ENCODE measurements at places on chromosomes 4 and X.
A peak's percentile ranks its signal among the peaks of the same experiment; 100 is the strongest.

- DNase-seq, result no peak
Observed at GRCh38 chr4:1978741-1979476, 29.9 kb downstream of the NELFA start.

DNA sequence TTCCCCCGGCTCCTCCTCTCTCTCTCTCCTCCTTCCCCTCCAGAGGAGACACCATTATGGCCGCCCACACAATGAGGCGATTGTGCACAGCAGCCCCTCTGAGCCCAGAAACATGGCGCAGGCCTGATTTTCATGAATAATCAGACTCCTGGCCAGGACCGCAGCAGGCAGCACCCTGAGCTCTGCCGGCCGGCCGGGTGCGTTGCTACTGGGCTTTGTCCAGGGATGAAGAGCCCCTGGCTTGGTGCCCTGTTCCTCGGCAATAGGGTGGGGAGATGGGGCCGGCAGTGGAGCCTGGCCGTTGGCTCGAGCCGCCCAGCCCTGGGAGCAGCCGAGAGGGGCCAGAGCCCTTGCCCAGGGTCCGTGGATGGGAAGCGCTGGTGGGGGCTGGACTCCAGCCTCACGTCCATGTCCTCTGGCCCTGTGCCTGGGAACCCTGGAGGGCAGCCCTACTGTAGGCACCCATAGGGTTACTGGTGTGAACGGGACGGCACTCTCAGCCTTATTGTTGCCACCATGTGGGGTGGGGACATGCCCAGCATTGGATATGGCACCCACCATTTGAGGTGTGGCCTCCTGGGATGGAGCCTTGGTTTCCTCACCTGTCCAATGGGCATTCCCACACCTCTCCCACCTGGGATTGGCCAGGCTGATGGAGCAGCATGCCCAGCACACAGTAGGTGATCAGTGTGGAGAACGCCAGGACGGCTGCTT lies 103.0 kb downstream of the SORCS2 start:
- no peak for DNase-seq

- no peak for DNase-seq
Observed at GRCh38 chrX:9884031-9884779, 83.0 kb upstream of the CLDN34 start.

GRCh38 chrX:46444011-46444410 lies 101.2 kb downstream of the ZNF674 start:
- no peak for DNase-seq

GRCh38 chr4:23922541-23923111 lies 32.8 kb upstream of the PPARGC1A start:
- DNase-seq, result no peak

GRCh38 chr4:79982601-79983322 lies 90.3 kb downstream of the ANTXR2 start:
- no peak for DNase-seq

DNA sequence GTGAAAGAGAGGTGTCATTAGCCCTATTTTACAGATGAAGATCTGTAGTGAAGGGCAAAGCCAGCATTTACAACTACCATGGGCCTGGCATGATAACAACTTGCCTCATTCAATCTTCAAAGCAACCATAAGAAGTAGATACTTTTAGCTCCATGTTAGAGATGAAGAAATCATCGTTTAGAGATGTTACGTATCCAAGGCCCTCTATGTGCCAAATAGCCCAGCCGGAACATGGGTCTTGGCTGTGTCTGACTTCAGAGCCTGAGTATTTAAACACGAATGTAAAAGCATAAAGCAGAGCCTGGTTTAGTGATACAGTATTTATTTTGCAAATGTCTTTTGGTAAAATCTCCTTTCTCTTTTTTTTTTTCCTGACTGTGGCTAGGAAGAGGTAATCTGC lies 197.1 kb downstream of the RASL11B start:
- no peak for DNase-seq

GRCh38 chr4:3810111-3810680 lies 44.0 kb downstream of the ADRA2C start:
- DNase-seq, result no peak

- no peak for DNase-seq
Observed at GRCh38 chr4:18227880-18228279, 206.3 kb upstream of the LCORL start.

DNA sequence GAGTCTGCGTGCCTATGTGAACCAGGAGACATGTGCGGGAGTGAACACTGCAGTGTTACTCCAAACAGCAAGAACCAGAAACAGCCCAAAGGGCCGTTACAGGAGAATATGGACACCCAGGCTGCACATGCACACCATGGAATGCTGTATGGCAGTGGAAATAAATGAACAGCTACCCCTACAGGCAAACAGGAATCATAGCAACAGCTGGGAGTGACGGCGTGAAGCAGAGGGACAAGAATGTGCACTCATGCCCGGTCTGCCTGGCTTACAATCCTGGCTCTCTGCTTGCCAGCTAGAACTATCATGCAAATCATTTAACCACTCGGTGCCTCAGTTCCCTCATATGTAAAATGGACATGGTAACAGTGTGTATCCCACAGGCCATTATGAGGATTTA lies 16.6 kb downstream of the GPKOW start:
- no peak for DNase-seq

DNA sequence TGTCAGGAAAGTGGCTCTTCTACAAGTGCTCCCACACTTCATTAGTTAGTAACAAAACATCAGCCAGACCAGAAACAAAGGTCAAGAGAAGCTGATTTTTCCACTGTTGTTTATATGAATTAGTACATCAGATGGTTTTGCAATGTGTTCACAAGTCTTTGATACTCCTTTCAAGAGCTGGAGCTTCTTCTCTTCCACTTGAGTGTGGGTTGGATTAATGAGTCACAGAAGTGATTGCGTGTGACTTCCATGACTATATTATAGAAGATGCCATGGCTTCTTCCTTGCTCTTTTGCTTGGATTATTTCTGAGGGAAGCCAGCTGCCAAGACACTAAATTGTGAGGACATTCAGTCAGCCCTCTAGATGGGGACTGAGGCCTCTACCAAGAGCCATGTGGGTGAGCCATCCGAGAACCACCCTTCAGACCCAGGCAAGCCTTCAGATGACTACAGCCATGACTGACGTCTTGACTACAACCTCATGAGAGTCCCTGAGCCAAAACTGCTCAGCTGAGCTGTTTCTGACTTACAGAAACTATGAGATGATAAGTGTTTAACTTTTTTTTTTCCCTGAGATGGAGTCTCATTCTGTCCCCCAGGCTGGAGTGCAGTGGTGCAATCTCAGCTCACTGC lies 18.1 kb downstream of the SOWAHB start:
- DNase-seq, result no peak

GRCh38 chrX:55709735-55710134 lies 7.8 kb upstream of the RRAGB start:
- DNase-seq, result no peak

GRCh38 chr4:77599378-77599777 lies 6.2 kb upstream of the CXCL13 start:
- DNase-seq, result no peak

- peak; percentile 2 for DNase-seq
Observed at GRCh38 chrX:103919270-103919637, 43.2 kb upstream of the TMSB15B start.

DNA sequence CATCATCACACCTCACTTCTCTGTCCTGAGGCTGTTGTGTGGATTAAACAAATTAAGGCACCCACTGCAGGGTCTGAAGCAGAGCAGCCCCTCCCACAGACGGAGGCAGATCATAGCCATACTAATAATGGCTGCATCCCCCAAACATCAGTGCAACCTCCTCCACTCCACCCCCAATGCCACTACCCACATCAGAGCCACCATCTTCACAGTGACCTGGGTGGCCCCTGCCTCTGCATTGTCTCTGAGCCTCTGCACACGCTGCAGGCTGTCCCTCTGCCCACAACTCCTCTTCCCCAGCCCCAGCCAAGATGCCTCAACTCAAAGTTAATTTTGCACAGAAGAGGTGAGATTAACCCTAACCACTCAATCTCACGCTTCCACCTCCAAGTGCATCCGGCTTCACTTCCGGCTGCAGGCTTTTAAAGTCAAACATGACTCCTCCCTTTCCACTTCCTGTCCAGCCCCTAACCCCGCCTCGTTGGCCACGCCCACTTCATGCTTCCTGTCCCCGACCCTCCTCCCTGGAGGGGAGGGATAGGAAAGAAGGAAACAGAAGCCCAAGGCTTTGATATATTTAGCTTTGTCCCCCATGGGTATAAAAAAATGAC lies 22.7 kb downstream of the JAKMIP1 start:
- DNase-seq, result peak; percentile 91

GRCh38 chr4:135065366-135065765 lies 863.8 kb upstream of the PABPC4L start:
- no peak for DNase-seq

- DNase-seq, result no peak
Observed at GRCh38 chr4:120418146-120418545, 351.5 kb upstream of the MAD2L1 start.

DNA sequence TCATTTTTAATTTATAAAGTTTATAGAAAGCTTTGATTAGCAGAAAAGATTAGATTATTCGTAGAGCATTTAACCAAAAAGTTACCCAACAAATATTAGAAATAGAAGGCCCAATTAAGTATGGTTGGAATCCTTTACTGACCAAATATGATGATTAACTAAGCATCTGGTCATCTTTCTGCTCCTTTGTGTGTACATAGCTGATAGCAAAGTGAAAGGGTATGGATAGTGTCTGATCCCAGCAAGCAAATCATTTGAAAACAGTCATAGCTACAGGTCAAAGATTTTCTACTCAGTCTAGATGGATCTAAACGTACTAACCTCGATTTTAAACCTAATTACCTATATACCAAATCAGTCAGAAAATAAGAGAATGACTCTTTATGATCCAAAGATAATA lies 7.3 kb upstream of the MAB21L2 start:
- no peak for DNase-seq

DNA sequence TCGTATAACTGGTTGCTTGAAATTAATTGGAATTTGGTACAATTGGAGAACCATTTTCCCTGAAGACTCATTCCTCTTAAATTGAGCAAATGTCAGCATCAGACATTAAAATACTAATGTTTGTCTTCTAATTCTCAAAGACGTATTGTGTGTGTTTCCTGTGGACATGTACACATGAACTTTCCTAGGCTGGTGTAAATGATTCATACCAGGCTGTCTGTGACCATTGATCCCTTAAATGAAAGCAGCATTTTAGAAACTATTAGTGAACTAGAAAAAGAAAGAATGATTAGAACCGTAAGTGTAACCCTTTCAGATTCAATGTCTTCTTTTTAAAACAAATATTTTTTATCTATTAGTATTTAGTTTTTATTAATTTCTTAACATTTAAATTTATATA lies 332.9 kb downstream of the PPP3CA start:
- peak; percentile 34 for DNase-seq

- no peak for DNase-seq
Observed at GRCh38 chrX:47991263-47992094, 12.3 kb downstream of the ZNF182 start.

DNA sequence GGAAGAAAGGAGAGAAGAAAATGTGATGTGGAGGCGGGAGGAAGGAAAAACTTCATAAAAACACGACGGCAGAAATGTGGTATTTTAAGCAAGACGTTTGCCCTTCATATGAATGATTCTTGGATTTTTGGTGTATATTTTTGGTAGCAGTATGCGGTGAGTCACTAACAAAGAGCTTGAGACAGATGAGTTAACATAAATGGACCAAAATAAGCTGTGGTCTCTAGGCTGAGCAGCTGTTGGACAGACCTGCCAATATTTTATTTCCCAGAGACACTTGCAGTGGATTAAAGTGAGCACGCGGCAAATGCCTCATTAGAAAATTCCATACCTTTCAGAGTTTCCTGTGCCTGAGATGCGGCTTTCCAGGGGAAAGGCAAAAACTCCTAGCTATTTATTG lies 43.1 kb upstream of the RPS6KA3 start:
- no peak for DNase-seq

- DNase-seq, result no peak
Observed at GRCh38 chr4:45280121-45280520, 553.8 kb upstream of the GNPDA2 start.

- no peak for DNase-seq
Observed at GRCh38 chr4:38482696-38483095, 181.3 kb upstream of the KLF3 start.

DNA sequence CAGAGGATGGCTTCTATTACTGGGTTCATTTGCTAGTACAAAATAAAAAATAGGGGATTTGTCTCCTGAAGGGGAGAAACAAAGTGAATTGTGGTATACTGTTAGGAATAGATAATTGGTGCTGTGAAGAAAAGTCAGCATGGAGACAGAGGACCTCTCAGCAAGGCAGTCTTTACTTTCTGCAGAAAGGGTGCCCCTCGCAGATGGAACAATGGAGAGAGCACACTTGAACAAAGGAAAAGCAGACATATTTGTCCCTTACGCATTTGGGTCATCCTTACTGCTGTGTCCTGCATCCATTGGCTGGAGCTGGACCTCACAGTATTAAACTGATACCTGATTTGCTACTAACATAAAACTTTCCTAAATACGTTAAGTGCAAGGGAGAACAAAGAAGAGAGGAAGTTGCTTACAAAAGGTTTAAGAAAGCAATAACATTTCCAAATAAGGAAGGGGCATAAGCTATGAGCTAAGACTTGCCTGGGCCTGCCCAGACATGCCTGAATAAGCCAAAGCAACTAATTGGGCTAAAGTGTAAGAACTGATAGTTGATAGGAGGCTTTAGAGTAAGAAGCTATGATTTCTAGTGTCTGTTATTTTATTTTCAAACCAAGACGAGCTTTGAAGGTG lies 83.8 kb downstream of the CCKAR start:
- DNase-seq, result peak; percentile 3

- no peak for DNase-seq
Observed at GRCh38 chrX:30283456-30284200, 25.6 kb downstream of the NR0B1 start.

DNA sequence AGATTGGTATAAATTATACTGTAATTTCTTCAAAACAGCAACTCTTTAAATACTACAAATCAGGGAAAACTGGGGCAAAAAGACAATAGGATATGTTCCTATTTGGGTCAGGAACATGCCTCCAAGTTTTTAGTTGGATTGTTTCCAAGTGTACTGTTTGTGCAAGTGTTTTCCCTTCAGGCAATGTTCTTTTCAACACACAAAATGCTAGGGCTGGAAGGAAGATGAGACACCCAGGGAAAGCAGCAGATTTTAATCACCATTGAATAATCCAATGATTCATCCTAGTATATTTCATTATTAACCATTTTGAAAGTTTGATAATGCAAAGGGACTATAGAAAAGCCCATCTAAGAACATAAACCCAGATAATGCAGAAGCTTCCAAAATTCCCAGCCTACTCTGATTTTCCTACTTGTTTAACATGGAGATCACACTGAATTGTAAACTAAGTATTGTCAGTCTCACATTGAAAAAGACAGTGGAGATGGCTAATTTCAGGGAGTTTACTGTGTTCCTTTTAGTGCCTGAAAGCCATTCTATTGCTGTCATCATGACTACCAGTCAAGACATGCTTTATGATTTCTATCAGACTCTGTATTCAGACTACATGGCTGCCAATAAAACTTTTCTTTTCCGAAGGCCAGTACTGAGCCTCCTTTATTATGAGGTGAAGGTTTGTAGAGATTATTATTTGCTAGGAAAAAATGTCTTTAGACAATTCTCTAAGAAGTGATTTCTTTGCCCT lies 38.6 kb downstream of the COL4A6 start:
- no peak for DNase-seq

GRCh38 chrX:148067285-148067684 lies 86.1 kb downstream of the FMR1NB start:
- DNase-seq, result no peak
